ENCODE measurements at places on chromosomes 5 and 9.

DNA sequence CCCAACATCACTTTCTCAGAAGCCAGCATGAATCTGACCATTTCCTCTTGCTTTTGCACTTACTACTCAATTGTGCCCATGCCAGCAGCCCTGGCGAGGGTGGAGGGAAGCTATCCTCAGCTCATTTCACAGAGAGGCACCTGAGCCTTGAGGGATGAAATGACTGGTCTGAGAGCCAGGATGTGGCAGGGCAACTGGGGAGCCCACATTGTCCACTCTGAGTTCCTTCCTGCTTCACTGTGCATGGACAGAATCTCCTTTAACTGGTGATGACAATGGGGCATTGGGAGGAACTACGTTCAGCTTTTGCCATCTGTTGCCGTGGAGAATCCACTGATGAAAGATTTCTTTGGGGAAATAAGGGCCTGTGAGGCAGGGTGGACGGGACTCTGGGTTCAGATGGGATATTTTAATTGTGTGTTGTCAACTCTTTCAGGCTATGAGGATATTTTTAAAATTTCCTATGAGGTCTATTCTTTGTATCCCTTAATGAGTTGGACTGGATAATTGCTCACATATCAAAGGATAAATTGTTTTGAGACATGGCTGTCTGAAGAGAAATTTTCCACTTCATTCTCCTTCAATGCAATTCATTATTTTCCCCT is 78.3 kb downstream of the TNC start:
- no peak for DNase-seq

DNA sequence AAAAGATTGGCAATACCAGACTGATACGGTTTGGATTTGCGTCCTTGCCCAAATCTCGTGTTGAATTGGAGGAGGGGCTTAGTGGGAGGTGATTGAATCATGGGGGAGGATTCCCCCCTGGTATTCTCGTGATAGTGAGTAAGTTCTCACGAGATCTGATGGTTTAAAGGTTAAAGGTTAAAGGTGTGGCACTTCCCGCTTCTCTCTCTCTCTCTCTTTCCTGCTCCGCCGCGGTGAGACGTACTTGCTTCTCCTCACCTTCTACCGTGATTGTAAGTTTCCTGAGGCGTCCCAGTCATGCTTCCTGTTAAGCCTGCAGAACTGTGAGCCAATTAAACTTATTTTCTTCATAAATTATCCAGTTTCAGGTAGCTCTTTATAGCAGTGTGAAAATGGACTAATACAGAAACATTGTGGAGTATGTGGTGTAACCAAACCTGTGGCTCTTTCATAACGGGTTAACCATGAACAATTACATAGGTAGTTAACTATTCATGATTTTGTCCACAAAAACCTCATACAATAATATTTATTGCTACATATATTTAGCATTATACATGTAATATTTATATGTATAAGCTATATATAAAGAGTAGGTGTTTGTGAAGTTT is 107.5 kb downstream of the ANXA1 start:
- no peak for DNase-seq

GRCh38 chr5:171499611-171500010 is 80.2 kb downstream of the FGF18 start:
- peak; percentile 74 for DNase-seq

DNA sequence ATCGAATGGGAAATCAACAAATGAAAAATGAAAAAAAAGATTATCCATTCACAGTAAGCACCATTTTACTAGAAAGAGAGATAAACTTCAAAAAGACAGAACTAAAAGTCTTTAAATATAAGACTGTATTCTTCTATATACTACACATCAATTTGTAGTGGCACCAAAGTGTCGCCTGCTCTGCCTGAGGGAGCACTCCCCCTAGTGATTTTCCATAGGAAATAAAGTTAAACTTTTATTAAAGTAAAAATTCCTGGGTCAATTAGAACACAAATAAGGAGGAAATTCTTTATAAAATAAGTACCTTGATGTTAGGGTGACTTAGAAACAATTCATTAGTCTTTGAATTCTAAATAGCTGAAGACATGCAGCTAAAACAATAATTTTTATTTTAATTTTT is 9.7 kb downstream of the RAD1 start:
- DNase-seq = no peak

GRCh38 chr5:132083071-132083678 is 9.6 kb downstream of the CSF2 start:
- no peak for DNase-seq

- no peak for DNase-seq
These were observed 53.5 kb upstream of the CDKN2AIPNL start for GRCh38 chr5:134464988-134465815.

GRCh38 chr9:108956022-108956630 is 21.9 kb downstream of the ABITRAM start:
- DNase-seq = no peak
